ENCODE measurements at places on chromosomes 3 and 15.
A peak's percentile ranks its signal among the peaks of the same experiment; 100 is the strongest.

GRCh38 chr15:85707519-85708338, 87.0 kb downstream of the KLHL25 start:
- no peak for DNase-seq

GRCh38 chr15:78979456-78980320, 34.8 kb upstream of the CTSH start:
- no peak for DNase-seq

DNA sequence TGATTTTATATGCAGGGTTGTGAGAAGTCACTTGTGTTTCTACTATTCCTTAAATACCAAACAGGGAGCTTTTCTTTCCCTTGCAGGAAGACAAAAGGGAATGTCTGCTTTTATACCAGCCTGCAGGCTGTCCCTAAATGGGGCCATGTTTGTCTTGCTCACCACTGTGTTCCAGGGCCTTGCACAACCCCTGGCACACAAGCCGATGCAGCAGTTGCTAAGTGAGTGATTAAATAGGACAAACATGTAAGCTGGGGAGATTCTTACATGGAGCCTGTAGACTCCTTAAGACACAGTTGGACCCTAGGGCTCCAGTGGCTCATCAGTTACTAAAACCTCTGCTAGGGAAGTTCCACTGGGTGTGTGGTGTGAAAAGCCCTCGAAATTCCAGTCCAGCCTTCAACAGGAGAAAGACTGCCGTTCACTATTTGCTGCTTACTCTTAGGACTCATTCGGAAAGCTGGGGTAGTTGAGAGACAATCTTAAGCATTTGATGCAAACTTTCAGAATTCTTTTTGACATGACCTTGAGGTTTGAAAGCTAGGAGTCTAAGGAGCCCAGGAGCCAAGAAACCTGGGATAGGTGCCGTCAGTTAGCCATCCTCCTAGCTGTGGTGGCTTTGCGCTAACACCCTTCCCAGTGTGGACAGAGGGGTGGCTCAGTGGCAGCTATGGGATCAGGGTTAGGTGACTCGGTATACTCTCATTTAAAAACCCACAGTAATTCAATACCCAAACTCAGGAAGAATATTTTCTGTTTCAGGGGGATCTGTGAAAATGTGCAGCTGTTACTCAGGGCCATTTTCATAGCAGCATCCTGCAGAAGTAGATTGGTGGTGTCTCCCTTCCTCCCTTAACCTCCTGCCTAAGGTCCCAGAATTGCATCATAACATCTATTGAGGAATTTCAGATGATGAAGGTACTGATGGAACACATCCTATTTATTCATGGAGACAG, 39.1 kb downstream of the SYNM start:
- peak; percentile 37 for DNase-seq

GRCh38 chr3:194423317-194423716, 24.3 kb upstream of the GP5 start:
- DNase-seq, result no peak

- DNase-seq, result no peak
Observed at GRCh38 chr15:69265347-69265955, 33.3 kb upstream of the PAQR5 start.

GRCh38 chr3:10981961-10982360, 10.6 kb upstream of the SLC6A1 start:
- no peak for DNase-seq

GRCh38 chr3:46484388-46484787, 13.4 kb upstream of the RTP3 start:
- no peak for DNase-seq

DNA sequence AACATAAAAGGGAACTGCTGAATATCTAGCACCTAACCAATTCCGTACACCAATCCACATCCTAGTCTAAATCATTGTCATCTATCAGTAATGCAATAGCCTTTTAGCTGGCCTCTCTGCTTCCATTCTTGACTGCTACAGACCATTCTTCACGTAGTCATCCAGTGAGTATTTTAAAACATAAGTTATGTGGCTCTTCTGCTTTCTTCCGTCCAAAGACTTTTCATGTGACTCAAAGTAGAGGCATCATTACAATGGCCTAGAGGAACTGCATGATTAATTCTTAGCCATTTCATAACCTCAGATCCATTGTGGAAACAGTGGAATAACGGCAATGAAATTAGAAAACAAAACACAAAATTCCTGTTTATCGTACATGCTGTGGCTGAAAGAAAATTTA, 88.9 kb upstream of the CBLB start:
- DNase-seq, result peak; percentile 63

DNA sequence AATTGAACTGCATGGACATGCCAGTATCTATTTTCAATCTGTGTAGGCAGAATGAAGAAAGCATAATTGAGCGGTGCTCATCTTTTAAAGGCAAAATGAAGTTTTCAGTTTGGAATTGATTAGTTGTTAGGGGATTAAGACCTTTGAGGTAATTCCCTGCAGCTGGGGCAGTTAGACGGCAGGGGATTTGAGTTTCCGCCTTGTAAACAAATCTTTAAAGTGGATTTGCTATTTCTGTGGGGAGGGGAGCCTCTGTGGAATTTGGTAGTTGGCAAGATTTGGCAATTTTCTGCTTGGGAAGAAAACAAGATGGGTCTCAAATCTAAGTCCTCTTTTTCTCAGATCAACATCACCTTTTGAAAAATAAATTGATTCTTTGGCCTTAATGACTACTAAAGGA, 212.5 kb upstream of the CNTN6 start:
- no peak for DNase-seq

DNA sequence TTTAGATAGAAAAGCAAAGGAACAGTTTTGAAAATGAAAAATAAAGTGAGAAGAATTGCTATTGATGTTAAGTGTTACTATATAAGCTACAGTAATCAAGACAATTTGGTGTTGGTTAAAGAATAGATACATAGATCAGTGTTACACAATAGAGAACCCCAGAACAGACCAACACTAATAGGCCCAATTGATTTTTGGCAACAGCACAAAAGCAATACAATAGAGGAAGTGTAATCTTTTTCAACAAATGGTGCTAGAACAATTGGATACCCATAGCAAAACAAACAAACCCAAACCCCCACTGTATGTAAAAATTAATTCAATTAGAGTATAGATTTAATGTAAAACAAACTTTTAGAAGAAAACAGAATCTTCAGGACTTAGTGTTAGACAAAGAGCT, 61.8 kb downstream of the ATP11B start:
- no peak for DNase-seq

- DNase-seq, result no peak
Observed at GRCh38 chr3:99586701-99587100, 51.7 kb upstream of the COL8A1 start.

DNA sequence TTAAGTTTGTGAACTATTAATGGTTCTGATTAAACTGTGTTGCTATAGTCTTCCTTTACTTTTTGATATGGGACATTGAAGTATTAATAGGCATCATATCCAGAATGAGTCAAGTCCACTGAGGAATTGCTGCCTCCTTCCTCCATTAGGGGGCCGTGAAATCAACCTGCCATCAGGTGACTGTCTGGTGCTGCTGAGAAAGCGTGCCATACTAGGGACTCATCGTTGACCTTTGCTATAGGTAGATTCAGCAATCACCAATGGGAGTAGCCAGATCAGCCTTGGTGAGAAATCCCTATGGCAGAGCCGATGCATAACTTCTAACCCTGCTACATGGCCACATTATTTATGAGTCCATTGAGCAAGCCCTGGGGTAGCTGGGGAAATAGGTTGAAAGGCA, 30.1 kb upstream of the SLC28A2 start:
- no peak for DNase-seq

DNA sequence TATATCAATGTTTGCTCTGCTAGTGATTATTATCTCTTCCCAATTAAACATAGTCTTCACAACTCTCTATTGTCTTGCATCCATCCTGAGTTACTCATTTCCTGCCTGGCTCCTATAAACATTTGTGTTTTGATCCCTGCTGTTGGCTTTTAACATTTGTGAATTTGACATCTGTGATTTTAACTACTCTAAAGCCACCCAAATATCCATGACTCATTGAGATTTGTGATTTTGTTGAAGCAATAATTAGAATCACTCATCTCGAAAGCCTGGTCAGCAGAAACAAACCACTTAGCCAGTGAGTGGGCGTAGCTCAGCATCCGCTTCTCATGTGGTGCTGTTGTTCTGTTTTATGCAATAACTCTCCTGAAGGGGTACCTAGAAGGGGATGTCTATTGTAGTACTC, 174.3 kb upstream of the ZBTB20 start:
- peak; percentile 54 for DNase-seq

DNA sequence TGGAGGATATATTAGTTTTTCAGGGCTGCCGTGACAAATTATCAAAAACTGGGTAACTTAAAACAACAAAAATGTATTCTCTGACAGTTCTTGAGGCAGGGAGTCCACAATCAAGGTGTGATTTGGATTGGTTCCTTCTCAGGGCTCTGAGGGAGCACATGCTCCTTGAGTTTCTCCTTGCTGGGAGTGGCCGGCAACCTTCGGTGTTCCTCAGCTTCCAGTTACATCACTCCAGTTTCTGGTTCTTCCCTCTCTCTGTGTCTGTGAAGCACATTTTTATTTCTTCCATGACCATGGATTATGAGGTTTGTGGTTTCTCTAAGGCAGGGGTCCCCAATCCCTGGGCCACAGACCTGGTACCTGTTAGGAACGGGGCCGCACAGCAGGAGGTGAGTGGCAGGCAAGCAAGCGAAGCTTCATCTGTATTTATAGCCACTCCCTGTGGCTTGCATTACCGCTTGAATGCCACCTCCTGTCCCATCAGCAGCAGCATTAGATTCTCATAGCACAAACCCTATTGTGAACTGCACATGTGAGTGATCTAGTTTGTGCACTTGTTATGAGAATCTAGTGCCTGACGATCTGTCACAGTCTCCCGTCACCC, 24.3 kb downstream of the LRRC28 start:
- no peak for DNase-seq

DNA sequence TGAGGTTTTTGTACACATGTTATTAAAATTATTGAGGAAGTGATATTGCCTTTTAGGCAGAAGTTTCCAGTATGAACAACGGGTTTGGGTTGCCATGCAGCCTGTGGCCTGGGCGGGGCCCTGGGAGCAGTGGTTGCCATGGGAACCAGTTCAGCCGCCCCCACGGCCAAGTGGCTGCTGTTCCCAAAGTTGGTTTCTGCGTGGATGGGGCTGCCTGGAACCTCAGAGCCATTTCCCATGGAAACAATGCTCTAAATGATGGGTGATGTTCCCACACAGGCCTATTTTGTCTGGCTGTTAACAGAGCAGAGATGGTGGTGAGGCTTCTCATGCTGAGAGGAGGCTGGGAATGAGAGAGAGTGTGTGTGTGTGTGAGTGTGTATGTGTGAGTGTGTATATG, 19.5 kb downstream of the MRAS start:
- no peak for DNase-seq

GRCh38 chr3:14803101-14803980, 15.4 kb upstream of the FGD5 start:
- DNase-seq, result no peak

- DNase-seq, result no peak
Observed at GRCh38 chr3:82293435-82293834, 532.0 kb upstream of the GBE1 start.

- DNase-seq, result no peak
Observed at GRCh38 chr3:12509466-12509865, 25.2 kb downstream of the TSEN2 start.

GRCh38 chr3:105343991-105344390, 22.7 kb upstream of the ALCAM start:
- DNase-seq, result no peak

GRCh38 chr15:58839485-58839884, 68.4 kb downstream of the MINDY2 start:
- no peak for DNase-seq

- no peak for DNase-seq
Observed at GRCh38 chr15:99130765-99131440, 26.0 kb downstream of the SYNM start.

GRCh38 chr3:148839805-148840204, 12.2 kb downstream of the CPB1 start:
- no peak for DNase-seq

GRCh38 chr3:16667633-16668032, 62.4 kb upstream of the DAZL start:
- no peak for DNase-seq

GRCh38 chr3:148588291-148588690, 109.4 kb upstream of the AGTR1 start:
- no peak for DNase-seq

DNA sequence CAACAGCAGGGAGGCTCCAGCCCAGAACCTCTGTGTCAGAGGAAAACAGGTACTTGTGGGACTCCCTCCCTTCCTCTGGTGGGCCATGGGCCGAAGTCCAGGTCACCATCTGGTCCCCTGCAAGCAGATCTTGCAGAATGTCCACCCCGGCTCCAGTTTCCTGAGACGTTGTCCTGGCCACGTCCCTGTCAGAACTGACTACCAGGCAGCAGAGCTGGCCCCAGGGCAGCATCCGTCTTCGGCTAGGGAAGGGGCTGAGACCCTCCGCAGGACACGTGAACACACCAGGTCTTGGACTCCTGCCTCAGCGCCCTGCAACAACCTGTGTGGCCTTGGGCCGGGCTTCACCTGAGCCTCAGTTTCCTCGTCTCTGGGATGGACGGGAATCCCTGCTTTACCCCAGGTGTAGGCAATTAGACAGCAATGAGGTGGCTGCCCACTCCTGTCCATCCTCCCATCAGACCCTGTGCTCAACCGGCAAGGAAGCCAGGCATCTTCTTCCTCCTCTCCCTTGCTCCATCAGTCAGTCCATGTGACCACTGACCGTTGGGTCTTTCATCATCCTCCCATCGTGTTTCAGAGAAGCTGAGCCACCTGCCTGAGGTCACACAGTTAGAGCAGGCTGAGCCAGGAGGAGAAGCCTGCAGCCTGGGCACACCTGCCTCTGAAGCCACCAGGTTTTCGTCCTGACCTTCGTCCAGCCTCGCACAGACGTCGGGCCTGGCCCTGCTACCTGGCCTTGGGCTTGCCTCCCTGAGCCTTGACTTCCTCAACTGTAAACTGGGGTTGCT, 8.9 kb upstream of the PRKCD start:
- DNase-seq, result no peak

DNA sequence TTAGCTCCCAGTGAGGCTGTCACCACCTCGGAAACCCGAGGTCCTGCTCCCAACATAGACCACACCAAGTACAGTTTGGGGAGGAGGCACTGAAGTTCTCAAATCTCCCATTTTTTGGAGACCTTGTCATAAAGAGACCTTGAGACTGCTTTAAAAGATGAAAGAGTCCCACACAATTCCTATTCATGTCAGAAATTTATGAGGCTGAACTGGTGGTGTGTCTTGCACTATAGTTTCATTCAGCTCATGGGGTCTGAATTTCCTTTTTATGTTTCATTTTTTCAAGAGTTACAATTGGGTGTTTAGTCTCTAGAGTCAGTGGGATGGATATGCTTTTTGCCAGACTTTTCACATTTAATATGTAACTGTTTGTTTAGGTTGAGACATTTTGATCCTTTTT, 318.1 kb upstream of the LRRFIP2 start:
- DNase-seq, result no peak

GRCh38 chr15:68500363-68501258, 68.6 kb upstream of the ITGA11 start:
- DNase-seq, result no peak

DNA sequence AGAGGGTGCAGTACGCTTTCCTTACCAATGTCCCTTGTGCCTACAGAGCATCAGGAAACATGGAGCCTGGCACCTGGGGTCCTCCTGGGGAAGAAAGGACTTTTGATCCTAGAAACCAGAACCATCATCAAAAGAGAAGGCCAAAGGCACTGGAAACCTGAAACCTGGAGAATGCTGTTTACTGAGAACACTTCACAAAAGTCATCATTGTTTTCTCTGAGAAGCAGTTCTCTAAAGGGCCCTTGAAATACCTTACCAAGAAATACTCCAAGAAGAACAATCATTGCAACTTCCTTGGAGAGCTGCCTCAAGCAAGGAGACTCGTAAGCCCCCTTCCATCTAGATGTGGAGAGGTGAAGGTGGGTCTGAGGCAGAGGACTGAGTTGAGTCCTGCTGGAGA, 66.0 kb downstream of the TLE3 start:
- no peak for DNase-seq

All from AG09309 (cell line).